ENCODE measurements at places on chromosomes 11 and 22.
A peak's percentile ranks its signal among the peaks of the same experiment; 100 is the strongest.

DNA sequence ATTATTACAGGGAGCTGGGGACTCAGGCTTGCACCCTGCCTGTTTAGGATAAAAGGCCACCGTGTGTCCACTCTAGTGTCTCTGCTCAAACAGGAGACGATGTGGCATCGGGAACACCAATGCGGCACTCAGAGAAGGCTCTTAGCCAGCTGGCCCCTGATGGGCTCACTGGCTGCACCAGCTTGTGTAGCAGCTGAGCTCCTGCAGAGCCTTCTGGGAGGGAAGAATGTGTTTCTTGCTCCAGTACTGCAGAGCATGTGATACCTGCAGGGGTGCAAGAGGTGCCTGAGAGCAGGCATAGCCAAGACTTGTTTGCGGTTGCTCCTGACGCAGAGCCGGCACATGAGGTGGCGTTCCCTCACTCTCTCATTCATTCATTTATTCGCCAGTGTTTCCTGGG lies 44.4 kb upstream of the KCNQ1OT1 start:
- DNase-seq: no peak

GRCh38 chr11:86623736-86624135 lies 48.7 kb downstream of the ME3 start:
- no peak for DNase-seq

DNA sequence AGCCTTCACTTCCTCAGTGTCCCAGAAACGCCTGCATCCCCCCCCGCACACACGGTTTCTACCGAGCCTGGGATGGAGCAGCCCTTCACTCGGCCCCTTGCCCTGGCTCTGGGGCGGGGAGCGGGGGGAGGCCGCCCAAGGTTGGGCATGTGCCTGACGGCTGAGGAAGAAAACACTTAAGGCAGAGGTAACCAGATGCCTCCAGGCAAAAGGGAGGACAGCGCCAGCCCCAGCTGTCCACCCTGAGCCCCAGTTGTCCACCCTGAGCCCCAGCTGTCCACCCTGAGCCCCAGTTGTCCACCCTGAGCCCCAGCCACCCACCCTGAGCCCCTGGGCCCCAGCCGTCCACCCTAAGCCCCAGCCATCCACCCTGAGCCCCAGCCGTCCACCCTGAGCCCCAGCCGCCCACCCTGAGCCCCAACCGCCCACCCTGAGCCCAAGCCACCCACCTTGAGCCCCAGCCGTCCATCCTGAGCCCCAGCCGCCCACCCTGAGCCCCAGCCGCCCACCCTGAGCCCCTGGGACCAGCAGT lies 3.8 kb upstream of the TTLL8 start:
- no peak for DNase-seq

DNA sequence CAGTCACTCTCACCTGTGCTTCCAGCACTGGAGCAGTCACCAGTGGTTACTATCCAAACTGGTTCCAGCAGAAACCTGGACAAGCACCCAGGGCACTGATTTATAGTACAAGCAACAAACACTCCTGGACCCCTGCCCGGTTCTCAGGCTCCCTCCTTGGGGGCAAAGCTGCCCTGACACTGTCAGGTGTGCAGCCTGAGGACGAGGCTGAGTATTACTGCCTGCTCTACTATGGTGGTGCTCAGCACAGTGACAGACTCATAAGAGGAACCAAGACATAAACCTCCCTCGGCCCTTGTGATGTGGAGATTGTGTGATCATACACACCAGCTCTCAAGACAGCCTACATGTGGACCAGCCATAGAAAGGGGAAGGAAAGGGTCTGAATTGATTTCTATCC lies 113.3 kb downstream of the ZNF280B start:
- DNase-seq: peak; percentile 48

- DNase-seq: no peak
These were observed 87.8 kb downstream of the FEZ1 start for GRCh38 chr11:125408311-125408711.

DNA sequence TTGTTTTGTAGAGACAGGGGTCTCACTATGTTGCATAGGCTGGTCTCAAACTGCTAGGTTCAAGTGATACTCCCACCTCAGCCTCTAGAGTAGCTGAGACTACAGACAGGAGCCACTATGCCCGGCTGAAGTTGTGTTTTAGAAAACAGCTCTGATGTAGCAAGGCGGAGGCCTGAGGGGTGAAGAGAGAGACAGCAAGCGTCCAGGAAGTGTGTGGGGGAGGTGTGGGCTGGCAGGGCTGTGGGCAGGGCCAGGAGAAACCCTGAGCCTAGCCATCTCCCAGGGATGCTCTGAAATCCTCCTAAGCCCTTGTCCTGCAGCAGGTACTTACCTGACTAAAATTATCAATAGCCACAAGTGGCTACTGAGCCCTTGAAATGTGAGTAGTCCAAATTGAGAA lies 16.1 kb upstream of the RPS3 start:
- no peak for DNase-seq

DNA sequence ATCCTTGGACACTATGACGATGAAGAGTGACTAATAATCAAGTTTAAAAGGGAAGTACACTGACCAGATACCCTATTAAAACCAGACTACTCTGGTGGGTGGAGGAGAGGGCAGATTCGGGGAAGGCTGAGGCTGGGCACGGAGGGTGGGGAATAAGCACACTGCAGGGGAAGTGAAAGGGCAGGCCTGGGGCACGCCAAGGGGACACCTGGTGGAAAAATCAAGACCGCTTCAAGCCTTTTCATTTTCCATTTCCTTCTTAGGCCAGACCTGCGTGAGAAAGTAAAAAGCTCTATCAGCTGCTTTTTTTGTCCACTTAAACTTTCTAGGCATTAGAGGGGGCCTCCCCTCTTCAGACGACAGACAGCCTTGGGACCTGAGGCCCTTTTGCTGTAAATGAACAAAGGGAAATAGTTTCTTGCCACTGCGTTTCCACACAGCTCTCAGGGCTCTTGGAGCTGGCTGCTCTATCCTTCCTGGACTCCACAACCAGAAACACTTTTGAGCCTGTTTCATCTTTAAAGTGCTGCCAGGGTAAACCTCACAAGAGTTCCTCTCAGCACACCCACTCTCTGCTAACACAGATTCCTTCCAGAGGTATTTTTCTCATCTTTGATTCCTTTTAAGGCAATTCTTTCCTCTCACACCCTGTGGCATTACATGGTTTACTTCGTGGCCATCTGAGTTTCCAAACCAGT lies 25.0 kb upstream of the SERPIND1 start:
- no peak for DNase-seq

GRCh38 chr11:8251616-8252295 lies 11.9 kb downstream of the LMO1 start:
- DNase-seq: no peak

- DNase-seq: no peak
These were observed 65.5 kb upstream of the CHORDC1 start for GRCh38 chr11:90288212-90288821.

Data from memory B cell (primary cell).